ENCODE measurements at places on chromosomes 16 and 17.

DNA sequence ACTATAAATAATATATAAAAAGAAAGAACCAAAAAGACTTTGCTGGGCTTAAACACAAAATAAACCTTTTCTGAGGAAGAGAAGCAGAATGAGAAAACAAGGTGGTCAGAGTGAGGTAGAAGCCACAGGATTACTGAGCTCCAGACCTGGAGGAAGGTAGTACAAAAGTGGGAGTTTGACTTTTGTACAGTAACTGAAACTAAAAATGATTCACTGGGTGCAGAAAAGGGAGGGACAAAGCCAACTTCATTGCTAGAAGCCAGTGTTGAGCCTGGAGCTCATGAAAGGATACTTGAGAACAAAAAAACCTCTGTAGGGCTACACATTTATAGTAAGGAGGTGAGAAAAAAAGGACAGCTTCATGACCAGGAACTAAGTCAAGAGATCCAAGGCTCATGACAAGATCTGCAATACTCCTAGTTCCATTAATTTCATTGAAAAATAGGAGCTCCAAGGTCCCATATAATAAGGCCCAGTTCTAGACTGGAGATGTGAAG, 45.5 kb downstream of the PKD1L3 start:
- no peak for DNase-seq

GRCh38 chr16:58644765-58645487, 15.3 kb upstream of the CNOT1 start:
- no peak for DNase-seq

DNA sequence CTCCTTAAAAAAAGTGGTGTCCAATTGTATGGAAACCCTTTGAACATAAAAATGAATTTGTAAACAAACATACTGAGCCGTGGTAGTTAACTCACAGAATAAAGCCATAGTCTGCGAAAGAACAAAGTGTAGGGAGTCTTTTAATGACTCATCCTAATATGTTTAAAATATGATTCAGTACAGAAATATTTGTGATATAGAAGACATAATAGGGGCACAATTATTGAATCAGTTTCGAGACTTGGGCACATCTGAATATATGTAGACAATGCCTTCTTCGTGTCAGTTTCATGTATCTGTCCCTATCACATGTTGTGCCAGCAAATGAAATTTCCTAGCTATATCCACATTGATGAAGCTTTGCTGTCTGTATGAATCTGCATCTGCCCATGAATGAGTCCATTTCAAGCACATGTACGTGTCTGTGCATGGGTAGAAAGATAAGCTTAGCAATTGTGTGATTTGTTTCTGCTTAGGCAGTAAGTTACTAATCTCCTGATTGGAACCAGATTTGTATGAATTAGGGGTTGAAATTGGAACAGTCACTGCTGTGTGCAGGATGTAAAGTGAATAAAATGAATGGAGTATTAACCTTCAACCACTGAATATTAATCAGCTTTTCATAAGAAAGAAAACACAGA, 112.5 kb upstream of the SOX9 start:
- peak; percentile 86 for DNase-seq

DNA sequence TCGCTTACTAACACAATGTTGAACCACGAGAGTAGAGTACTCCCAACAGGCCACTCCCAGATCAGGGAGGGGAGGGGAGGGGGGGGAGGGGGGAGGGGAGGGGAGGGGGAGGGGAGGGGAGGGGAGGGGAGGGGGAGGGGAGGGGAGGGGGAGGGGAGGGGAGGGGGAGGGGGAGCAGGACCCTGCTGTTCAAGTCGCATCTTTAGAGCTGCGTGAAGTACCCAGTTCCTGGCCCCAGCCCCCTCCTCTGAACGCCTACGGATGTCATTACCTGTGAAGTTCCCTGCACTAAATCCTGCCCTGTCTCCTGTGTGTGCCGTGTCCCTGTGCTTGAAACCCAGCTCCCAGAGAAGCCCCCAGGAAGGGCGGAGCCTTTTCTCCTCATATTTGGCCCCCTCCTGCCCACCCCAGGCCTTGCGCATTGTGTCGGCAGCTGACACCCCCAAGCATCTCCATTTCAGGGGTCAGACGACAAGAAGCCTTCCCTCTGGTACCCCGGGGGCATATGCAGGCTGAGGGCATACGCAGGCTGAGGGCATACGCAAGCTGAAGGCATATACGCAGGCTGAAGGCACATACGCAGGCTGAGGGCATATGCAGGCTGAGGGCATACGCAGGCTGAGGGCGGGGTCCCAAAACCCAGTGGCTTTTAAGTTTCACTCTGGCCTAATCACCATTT, 330.2 kb downstream of the C16orf95 start:
- peak; percentile 19 for DNase-seq

DNA sequence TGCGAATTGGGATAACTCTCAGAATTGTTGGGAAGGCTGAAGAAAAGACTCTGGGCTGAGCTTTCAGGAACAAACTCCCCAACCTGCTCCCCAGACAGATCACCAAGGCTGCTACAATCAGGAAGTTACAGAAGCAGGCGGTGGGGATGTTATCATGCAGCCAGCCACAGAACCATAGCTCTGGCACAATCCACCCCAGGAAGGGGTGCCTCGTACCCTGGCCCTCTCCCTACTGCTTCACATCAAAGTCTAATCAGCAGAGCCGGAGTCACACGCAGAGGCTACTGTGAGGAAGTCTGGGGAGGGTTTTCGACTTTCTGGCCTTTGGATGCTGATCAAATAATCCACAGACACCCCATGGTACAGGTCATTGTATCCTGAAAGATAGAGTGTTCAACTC, 86.8 kb downstream of the NTN1 start:
- DNase-seq: no peak

- peak; percentile 74 for DNase-seq
Observed at GRCh38 chr17:39064374-39064773, 87.1 kb downstream of the PLXDC1 start.

DNA sequence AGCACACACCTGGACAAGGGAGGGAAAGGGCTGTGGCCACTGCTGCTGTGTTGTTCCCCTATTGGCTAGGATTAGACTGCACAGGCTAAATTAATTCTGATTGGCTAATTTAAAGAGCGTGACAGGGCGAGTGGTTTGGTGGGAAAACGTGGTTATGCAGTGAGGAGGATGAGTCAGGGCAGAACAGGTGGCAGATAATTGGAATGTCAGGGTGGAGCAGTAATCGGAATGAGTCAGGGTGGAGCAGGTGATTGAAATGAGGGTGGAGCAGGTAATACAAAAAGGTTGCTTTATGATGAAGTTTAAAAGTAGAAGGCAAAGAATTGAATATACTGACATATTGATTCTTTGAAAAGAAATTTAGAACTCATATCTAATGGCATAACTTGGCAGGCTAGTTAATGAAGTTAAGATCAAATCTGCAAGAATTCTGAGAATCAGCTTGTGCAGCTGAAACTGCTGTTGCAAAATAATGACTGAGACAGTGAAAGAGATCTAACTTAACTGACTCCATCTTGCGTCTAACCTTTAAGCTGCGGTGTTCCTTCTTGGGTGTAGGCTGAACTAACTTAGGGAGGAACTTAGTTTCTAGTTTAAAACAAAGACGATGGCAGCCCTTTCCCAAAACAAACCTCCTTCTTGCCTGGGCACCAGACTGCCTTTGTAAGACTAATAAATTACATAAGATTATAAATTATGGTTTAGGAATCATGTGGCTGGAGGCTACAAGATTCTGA, 174.3 kb downstream of the UTP18 start:
- peak; percentile 5 for DNase-seq

DNA sequence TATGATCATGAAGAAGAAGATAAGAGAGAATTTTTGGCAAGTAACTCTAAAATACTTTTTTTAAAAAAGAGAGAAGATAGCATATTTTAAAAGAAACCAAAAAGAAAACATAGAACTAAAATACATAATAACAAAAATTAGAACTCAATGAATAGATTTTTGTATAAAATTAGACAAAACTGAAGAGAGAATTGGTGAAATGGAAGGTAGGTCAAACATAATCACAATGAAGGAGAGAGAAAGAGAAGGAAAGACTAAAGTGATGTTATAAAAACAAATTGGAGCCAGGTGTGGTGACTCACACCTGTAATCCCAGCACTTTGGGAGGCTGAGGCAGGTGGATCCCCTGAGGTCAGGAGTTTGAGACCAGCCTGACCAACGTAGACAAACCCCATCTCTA, 211.5 kb downstream of the AXIN2 start:
- DNase-seq: no peak

- DNase-seq: no peak
Observed at GRCh38 chr17:32498391-32498790, 11.6 kb downstream of the CDK5R1 start.

DNA sequence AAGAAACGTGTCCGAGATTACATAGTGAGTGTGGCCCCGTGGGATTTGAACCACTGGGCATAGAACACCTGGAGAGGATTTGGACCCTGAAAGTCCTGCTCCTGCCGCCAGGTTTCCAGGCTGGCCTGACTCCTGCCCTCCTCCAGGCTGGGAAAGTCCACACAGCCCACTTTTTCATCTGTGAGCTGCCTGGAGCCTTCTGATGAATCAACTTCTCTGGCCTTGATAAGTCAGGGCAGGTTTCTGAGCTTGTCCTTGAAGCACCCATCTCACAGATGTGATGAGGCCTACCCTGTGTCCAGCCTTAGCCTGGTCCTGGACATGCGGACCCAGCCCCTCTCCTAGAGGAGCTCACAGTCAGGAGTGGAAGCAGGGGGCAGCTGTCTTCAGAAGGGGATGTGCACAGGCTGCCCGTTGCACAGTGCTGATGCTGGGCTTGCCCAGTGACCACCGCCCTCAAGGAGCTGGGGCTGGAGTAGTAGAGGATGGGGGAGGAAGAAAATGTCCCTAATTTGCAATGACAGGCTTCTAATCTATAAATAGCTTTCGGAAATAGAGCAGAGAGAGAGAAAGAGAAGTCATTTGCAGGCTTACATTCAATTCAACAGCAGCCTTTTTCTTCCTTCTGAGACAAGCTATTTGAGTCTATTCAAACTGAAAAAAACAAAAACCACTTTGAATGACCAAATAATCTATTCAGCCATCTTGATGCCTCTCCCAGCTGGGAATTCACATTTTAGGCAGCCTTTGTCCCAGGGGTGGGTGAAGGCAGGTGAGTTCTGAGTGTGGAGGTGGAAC, 73.5 kb upstream of the DNAJA2 start:
- DNase-seq: no peak

All from ELR (cell line).